ENCODE measurements at places on chromosomes 1 and 21. TPM values are rescaled to one million over a fixed set of nuclear protein-coding genes. Genes with fewer than 3 reads are reported as not detected.

DNA sequence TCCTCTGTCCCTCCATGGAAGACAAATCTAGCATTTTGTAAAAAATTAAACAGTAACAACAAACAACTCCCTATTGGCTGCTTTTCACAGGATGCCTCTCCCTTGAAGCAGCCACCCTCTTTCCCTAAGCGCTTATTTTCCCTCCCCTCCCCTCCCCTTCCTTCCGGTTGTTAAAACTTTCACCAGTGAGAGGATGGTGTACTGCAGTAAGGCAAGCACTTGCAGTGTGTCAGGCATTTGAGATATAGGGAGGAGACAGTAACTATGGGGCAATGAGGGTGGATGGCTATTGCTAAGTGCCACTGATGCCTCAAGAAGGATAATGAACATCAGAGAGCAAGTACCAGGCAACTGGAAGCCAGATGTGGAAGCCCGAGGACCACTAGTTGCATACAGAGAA, 19.1 kb upstream of the KIAA1614 start:
- no peak for DNase-seq

- DNase-seq, result no peak
Measured at GRCh38 chr1:53319296-53320101, 8.4 kb downstream of the LRP8 start.

- peak; percentile 20 for DNase-seq
Measured at GRCh38 chr1:184272175-184272866, 114.5 kb upstream of the C1orf21 start.

Gene ZNF593OS
- not detected for total RNA-seq

- no peak for DNase-seq
Measured at GRCh38 chr1:214957330-214958137, 125.0 kb upstream of the KCNK2 start.

Gene CHODL
- total RNA-seq, result 1.6 TPM

Measured in GM23338 (cell line).